Activated naive CD4-positive, alpha-beta T cell treated with anti-CD3 and anti-CD28 coated beads for 36 hours (primary cell): ENCODE measurements at places on chromosomes 7 and 10. TPM values are rescaled to one million over a fixed set of nuclear protein-coding genes. Genes with fewer than 3 reads are reported as not detected.

Gene NPSR1
- total RNA-seq, result not detected

Gene ASB15
- total RNA-seq, result not detected

Gene CYP3A4
- not detected for total RNA-seq

Gene CALML3
- not detected for total RNA-seq

Gene CPVL
- not detected for total RNA-seq

Gene MLXIPL
- total RNA-seq, result not detected

Gene ANKRD30A
- not detected for total RNA-seq

Gene PTPN20
- total RNA-seq, result 1.3 TPM

Gene PAPOLB
- not detected for total RNA-seq

Gene PSMA2
- 221 TPM for total RNA-seq

Gene SVIL
- total RNA-seq, result 7.0 TPM

Gene KCNIP2
- 0.79 TPM for total RNA-seq

Gene VWDE
- total RNA-seq, result 1.9 TPM

Gene PNLIP
- total RNA-seq, result not detected

Gene TACC2
- total RNA-seq, result not detected

Gene NKX1-2
- not detected for total RNA-seq

Gene TRA2A
- total RNA-seq, result 77.8 TPM

Gene PROSER2
- 0.83 TPM for total RNA-seq

Gene CPXM2
- total RNA-seq, result not detected

Gene VSTM2A
- not detected for total RNA-seq

Gene TUBAL3
- not detected for total RNA-seq

Gene TRUB1
- total RNA-seq, result 15.2 TPM

Gene SCRN1
- total RNA-seq, result 2.4 TPM

Gene C7orf57
- total RNA-seq, result 0.29 TPM
